ENCODE measurements at places on chromosomes 1 and 21.

DNA sequence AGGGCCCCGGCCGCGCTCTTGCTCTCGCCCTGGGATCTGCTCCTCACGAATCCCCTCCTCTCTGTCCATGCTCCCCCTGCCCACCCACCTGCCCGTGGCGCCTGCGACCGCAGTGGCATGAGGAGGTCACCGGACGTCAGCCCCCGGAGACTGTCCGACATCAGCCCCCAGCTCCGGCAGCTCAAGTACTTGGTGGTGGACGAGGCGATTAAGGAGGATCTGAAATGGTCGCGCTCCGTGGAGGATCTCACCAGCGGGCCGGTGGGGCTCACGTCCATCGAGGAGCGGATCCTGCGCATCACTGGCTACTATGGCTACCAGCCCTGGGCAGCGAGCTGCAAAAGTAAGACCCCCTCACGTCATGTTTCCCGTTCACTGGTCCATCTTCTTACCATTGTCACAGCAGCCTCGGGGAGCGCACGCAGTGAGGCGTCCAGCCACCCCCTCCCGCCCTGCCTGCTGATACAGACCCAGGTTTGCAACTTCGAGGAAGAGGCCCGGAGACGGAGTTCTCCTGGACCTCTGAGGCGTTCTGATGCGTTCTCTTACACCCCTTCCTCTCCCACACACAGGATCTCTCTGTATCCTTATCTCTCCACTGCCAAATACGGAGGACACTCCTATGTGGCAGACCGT lies 1.1 kb downstream of the SLC35F3 start:
- no peak for DNase-seq

GRCh38 chr1:224106568-224107281 lies 7.2 kb upstream of the FBXO28 start:
- DNase-seq = no peak

DNA sequence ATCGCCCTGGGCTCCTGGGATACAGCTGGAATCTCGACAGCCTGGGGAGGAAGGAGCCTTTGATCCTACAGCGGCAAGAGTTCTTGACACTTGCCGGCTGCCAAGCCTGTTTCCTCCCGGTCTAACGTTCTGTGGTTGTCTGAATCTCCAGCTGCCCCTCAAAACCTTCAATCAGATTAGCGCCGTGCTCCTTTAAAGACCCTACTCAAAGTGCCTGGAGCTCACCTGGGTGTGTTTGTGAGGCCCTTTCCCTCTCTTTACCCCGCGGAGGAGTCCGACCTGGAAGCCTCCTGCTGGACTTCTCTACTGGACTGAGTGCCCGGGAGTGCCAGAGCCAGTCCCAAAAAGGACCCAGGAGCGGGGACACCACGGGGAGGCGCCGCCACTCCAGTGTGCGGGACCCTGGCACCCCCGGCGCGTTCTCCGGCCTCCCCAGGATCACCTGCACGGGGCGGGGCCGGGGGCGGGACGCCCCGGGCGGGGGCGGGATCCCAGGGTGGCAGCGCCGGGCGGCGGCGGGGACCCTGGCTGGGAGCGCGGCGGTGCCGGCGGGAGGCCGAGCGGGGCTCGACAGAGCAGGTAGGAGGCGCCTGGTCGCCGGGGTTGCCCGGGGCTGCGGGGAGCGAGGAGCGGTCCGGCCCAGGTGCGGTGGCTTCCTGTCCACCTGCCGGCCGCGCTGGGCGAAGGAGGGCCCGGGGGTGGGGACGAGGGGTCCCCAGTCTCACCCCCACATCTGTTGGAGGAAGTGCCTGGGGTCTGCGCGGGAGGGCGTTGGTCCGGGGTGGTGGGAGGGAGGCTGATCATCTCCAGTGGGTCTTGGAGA lies at the start of gene NCMAP:
NCMAP (plus strand) TSS at position 497 of the 823 bp plus-strand sequence. CDS start 39,344 bp downstream, outside the sequence.
- peak; percentile 26 for DNase-seq

GRCh38 chr1:46043458-46044017 lies 88.9 kb downstream of the PIK3R3 start:
- no peak for DNase-seq

GRCh38 chr1:65054481-65054880 lies 88.1 kb upstream of the JAK1 start:
- no peak for DNase-seq

GRCh38 chr1:95604771-95605170 lies 370.8 kb downstream of the RWDD3 start:
- DNase-seq = no peak

GRCh38 chr1:38231941-38232340 lies 185.3 kb upstream of the POU3F1 start:
- no peak for DNase-seq

DNA sequence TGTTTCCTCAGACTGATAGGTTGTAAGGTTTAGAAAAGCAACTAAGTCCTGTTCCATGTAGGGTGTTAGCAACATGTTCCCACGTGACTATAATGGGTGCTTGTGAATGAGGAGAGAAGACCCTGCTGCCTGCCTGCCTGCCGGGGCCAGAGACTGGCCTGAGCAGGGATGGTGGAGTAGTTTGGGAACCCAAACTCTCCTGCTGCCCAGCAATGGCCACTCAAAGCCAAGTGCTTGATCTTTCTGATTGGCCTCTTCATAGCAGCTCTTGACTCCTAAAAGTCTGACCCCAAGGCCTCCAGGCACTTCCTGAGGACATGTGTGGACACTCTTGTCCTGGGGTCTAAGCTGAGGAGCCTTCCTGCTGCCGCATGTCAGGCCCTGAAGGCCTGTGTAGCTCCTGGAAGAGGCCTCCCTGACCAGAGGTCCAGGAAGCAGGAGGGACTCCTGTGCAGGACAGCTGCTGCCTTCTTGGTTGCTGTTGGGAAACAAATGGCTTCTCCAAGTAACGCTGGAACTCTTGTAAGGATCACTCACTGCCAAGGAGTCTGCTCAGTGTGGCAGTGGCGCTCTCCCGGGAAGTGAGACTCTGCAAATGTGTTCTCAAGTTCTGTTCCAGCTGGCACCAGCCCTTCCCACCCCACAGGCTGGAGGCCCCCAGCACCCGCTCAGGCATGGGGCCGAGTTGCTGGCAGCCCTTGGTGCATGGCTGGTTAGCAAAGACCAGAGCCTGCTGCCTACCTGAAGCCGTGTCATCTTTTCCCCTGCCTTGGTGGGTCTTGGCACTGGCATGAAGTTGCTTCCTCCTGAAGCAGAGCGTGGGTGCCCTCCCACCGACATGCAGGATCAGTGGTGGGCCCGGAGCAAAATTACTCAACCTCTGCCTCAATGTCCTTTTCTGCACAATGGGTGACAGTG lies 35.5 kb downstream of the MAN1C1 start:
- no peak for DNase-seq

Measured in stimulated activated naive CD4-positive, alpha-beta T cell treated with Interleukin-2 at 50 U/mL for 16 hours (primary cell).